ENCODE measurements at places on chromosomes 7 and 10.

GRCh38 chr7:2386964-2387669 lies 16.3 kb upstream of the CHST12 start:
- no peak for DNase-seq

DNA sequence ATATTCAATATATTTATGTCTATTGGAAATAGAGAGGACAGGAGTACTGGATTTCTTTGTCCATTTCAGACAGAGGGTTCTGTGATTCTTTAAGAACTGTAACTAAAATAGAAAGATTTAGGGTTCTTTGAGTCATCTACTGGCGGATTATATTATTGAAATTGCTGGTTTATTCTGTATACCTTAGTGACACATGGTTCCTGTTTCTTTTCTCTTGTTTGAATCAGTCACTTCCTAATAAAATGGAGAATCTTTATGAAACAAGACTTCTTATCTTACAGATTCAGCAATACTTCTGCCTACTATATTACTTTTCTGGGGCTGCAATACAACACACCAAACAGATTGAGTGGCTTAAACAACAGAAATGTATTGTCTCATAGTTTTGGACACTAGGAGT lies 20.8 kb upstream of the ZNF800 start:
- no peak for DNase-seq

- no peak for DNase-seq
Measured at GRCh38 chr10:14858338-14858960, 20.2 kb upstream of the SUV39H2 start.

- DNase-seq: no peak
Measured at GRCh38 chr10:28686835-28687682, 9.7 kb downstream of the BAMBI start.

- DNase-seq: no peak
Measured at GRCh38 chr10:86117051-86117450, 249.5 kb downstream of the GRID1 start.

DNA sequence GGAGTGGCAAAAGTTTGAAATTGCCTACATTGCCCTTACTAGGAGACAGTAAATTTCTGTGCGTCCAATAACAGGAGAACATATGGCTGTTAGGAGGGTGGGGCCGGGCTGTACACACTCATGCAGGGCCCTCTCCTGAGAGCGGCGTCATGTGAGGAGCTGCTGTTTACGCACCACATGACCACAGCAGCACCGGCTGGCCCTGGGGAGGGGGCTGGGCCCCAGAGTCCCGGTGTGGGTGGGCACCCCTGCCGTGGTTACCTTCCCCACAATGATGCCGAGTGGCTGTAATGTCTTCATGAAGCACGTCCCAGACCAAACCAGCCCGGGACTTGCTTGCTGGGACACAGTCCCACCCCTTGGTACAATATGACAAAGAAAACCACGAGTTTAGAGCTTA lies 308.7 kb downstream of the DNAJB6 start:
- DNase-seq: no peak

DNA sequence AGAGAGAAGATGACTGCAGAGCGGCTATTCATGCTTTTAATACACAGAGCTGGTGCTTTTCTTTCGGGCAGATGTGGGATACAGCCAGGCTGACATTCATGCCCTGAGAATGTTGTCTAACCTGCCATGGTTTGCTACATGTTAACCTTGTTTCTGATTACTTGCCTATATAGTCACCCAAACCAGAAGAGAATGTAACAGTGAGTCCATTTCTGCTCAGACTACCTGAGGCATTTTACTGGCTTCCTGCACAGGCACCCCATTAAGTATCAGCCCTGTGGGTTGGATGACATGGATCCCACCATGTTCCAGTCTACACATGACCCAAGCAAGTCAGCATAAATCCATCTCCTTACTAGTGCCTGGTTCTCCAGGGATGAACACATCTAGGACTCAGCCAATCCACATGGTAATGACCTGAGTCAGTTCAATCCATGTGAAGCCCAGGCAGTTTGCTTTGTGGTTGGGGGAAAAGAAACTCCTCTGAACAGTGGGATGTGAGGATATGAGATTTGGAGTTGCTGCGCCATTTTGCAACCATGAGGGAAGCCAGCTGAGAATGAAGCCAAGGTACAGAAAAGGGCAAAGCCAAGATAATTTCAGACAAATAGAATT lies 55.7 kb upstream of the MKX start:
- DNase-seq: no peak

- no peak for DNase-seq
Measured at GRCh38 chr7:46747869-46748576, 827.0 kb upstream of the IGFBP3 start.

DNA sequence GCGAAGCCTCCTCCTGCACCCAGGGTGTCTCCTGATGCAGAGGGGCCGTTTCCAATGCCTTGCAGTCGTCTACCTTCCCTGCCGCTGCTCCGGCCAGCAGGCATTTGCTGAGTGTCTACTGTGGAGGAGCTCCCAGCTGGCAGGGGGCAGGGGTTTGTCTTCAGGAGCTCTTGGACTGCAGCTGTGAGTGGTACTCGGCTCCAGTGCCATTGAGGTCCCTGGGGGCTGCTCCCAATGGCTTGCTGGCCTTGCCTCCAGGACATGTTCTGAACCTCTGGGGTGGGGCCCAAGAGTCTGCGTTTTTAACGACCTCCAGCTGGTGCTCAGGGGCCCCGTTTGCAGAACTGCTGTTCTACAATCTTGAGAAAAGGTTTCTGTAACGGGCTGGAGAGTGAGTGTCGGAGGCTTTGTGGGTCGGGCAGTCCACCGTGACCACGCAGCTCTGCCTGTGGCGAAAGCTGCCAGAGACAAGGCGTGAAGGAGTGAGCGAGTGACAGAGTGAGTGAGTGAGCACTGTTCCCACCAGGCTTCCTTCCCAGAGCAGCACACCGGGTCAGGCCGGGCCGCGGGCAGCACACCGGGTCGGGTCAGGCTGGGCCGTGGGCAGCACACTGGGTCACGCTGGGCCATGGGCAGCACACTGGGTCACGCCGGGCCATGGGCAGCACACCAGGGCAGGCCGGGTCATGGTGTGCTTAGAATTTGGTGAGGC lies 520.2 kb downstream of the PTPRN2 start:
- DNase-seq: no peak

GRCh38 chr10:69088801-69089501 lies 1.0 kb downstream of the SRGN start:
- no peak for DNase-seq

DNA sequence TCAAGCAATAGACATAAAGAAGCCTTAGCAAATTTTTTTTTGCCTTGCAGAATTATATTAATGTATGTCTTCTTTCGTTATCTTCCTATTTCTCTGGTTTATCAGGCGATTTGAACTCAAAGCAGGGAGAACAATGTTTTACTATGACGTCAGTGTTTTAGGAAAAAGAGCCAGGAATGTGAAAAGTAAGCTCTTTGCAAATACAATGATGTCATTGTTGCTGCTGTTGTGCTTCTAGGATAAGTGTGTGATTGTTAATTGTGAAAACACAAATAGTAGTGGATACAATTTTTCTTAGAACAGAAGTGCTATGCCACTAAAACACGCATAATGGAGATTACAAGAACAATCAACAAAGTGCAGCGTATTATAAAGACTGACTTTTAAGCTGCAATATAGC lies 9.5 kb upstream of the AUTS2 start:
- no peak for DNase-seq
